Dermis microvascular lymphatic vessel endothelial cell (primary cell): ENCODE measurements at places on chromosomes 11 and 22. TPM values are rescaled to one million over a fixed set of nuclear protein-coding genes. Genes with fewer than 3 reads are reported as not detected.

DNA sequence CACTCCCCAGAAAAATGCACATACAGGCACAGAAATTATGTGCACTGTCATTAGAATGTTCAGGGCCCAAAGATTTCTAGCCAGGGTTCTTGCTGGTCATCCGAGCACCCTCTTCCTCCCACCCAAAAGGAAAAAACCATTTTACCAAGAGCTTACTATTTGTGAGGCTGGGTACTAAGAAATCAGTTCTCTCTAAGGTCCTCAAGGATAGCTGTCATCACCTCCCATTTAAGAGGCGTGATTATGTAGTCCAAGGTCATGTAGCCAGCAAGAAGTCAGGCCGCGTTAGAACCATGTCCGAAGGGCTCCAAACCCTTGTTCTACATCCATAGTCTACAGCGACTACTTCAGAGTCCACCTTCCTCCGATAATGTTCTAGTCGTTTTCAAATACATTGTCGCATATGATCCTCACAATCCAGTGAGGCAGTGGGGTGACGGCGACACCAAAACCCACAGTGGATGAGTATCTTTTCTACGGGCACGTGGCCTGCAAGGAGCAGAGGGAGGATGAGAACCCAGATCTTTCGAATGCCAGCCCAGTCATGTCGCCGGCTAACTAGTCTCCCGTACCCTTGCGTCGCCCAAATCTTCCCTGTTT, 634 bp downstream of the TIMM8B start:
- DNase-seq: peak; percentile 1

DNA sequence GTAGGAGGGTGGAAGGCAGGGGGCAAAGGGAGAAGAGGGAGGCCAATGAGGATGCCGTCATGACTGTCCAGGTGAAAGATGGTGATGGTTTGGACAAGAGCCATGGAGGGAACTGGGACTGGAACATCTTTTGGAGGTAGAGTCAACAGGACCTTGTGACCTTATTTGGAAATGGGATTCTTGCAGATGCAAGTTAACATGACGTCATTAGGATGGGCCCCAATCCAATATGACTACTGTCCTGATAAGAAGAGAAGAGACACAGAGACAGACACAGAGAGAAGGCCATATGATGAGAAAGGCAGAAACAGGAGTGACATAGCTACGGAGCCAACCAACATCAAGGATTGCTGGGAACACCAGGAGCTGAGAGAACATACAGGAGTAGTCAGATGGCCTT, 31.0 kb upstream of the ISX start:
- no peak for DNase-seq

DNA sequence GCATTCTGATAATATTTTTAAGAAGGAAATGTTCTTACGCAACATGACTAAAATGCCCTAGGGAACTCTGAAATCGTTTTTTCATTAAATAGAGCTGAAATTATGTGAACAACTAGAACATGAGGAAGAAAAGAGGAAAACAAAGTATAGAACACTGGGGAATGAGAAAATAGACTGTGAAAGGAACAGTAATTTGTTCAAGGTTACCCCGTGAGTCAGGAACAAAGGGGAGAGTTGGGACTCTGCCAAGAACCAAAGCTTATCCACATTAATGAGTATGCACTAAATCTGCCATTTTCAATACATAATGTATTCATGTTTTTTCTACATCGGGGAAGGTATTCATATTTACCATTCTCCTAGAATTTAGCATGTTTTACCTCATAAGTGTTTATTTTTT, 961.8 kb upstream of the CCDC90B start:
- no peak for DNase-seq

- DNase-seq: no peak
Observed at GRCh38 chr11:133222425-133223330, 309.6 kb downstream of the OPCML start.

LRRC56 gene
- total RNA-seq: 0.26 and 0.51 TPM in 2 replicates
